Mammary epithelial cell (primary cell): ENCODE measurements at places on chromosomes 2 and 18. TPM values are rescaled to one million over a fixed set of nuclear protein-coding genes. Genes with fewer than 3 reads are reported as not detected.
A peak's percentile ranks its signal among the peaks of the same experiment; 100 is the strongest.

The NGEF gene
- total RNA-seq: 4.2 and 4.6 TPM in 2 replicates

The ST8SIA5 gene
- total RNA-seq: not detected in 2 replicates

DNA sequence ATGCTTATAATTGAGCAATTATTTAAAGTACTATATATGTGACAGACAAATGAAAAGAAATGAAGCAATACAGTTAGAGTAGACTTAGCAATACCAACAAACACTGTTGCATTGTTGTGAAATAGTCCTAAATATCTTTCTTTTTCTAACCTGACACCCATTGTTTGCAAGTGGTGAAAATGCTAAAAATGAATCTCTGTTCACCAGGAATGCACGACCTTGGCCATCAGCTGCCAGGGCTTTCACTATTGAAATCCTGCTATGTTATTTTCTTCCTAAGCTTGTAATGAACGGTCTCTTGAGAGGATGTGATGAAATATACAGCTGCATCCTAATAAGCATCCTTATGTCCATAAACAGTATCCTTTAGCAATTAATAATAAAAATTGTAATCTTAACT is 136.2 kb upstream of the MGAT5 start:
- no peak for DNase-seq

DNA sequence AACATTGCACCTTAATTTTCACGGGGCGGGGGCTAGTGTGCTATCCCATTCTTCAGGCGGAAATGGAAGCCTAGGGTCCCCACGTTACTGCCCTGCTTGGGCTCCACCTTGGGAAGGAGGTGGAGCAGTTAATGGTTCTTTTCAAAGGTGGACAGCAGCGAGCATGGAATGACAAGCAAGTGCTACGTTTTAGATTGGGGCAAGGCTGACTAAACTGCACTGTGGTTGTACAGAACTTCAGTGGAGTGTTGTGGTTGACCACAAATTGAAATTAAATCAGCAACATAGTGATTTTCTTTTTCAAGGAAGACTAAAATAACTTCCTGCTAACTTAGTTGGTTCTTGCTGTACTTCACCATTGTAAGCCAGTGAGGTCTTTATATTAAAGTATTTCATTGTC is 47.0 kb downstream of the CHRNA1 start:
- DNase-seq: peak; percentile 58

GRCh38 chr2:82260521-82260920 is 1956.0 kb upstream of the LRRTM1 start:
- DNase-seq: no peak

GRCh38 chr2:111143107-111143842 is 22.6 kb downstream of the BCL2L11 start:
- no peak for DNase-seq
